Stimulated activated CD8-positive, alpha-beta memory T cell treated with anti-CD3 and anti-CD28 coated beads, Interleukin-7, amount 100 ng/mL, for 48 hours (primary cell): ENCODE measurements at places on chromosomes 7 and 10.

GRCh38 chr7:149427096-149427680, 33.7 kb downstream of the ZNF777 start:
- no peak for DNase-seq

DNA sequence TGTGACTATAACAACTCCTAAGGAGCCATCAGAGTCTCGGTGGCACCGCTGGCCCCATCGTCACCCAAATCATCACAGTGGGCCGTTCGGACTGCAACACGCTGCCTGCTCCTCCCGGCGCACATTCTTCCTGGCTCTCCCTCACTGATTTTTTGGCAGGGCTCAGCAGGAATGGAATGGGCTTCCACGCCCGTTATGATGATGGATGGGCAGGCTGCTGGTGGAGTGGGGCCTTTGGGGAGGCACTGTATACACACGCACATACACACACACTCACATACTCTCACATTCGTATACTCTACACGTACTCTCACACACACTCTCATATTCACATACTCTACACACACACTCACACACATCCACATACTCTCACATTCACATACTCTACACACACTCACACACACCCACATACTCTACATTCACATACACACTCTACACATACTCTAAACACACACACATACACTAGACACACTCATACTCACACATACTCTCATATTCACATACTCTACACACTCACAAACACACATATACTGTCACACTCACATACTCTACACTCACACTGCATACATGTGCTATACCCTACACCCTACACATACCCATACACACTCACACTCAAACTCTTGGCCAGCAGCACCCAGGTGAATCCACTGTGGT, 99.8 kb downstream of the KCNMA1 start:
- DNase-seq, result no peak

DNA sequence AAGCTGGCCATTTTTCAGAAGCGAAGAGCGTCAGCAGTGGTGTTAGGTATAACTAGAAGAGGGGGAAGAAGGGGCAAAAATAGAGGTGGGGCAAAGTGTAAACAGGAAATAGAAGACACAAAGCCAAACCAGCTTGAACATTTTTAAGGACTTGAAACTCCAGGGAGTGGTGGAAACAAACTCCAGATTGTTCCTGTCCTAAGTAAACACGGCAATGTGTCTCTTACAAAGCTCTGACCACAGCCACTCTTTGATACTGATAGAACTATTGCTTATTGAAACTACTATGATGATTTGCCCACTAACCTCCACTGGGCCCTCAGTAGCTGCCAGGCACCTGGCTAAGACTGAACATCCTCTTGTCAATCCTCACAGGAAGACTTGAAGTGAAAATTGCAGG, 20.8 kb upstream of the CDH23 start:
- DNase-seq, result no peak

GRCh38 chr7:84855758-84856157, 331.1 kb downstream of the SEMA3D start:
- DNase-seq, result no peak

DNA sequence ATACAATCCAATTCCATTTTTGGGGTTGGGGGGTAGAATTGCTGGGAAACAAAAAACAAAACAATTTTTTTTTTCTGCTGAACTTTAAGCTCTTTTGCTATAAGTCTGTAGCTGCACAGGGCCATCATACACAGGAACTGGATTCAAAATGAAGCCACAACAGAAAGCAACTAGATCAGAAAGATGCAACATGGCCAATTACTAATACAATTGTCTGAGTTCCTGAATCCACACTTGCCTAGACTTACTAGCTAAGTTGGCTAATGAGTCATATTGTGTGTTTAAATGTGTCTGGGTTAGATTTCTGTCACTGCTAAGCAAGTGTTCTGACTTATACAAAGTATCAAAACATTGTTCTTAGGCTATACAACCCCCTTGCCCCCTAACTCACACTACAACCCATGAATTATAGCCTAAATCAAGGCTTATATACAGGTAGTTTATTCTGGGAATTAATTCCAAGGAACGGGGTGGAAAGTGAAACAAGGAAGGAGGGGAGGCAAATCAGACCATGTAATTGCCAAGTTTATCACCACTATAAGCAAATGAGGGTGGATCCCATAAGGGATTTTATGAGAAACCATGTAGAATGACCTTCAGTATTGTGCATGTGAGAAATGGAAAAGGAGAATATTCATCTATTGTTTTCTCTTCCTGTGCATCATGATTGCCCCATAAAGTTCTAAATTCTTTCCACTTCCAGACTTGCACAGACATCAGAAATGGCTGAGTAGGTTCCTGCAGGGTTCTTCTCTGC, 337.9 kb upstream of the SORCS1 start:
- DNase-seq, result no peak

- no peak for DNase-seq
These were observed 9.0 kb downstream of the SKIDA1 start for GRCh38 chr10:21516242-21517131.

DNA sequence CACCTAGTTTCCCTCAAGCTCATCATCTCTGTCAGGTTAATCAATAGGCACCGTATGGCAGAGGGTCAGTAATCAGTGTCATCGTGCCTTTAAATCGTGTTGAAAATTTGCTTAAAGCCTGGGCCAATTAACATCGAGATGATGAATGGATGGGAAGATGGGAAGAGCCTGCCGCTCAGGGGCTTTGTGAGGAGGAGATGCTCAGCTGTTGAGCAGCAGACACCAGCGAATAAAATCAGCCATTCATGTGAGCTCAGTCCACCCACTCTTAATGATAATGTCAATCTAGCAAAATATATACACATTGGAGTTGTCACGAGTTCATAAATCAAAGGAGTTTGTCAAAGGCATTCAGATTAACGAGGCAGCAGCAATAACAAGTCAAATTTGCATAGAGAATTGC, 97.7 kb downstream of the BTRC start:
- DNase-seq, result no peak

DNA sequence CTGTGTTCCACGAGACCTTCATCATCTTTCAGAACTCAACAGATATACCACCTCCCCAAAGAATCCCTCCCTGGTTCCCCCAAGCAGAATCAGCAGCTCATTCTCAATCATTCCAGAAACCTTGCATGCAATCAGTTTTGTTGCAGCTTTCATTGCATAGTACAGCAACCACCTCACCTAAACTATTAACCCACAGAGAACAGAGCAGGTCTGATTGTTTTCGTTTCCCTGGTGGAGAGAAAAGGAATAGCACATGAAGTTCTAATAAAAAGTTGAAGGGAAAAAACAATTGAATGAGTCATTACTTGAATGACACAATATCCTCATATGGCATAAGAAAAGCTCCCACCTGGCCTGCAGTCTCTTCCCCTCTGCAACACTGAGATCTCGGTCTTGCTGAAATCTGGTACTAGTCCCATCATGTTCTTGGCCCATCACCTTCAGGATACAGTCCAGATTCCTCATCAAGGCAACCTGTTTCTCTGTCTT, 147.1 kb upstream of the GDF10 start:
- DNase-seq, result no peak

GRCh38 chr7:103952408-103952807, 37.0 kb downstream of the RELN start:
- no peak for DNase-seq

- no peak for DNase-seq
These were observed 182.3 kb downstream of the NRP1 start for GRCh38 chr10:33152146-33152545.

DNA sequence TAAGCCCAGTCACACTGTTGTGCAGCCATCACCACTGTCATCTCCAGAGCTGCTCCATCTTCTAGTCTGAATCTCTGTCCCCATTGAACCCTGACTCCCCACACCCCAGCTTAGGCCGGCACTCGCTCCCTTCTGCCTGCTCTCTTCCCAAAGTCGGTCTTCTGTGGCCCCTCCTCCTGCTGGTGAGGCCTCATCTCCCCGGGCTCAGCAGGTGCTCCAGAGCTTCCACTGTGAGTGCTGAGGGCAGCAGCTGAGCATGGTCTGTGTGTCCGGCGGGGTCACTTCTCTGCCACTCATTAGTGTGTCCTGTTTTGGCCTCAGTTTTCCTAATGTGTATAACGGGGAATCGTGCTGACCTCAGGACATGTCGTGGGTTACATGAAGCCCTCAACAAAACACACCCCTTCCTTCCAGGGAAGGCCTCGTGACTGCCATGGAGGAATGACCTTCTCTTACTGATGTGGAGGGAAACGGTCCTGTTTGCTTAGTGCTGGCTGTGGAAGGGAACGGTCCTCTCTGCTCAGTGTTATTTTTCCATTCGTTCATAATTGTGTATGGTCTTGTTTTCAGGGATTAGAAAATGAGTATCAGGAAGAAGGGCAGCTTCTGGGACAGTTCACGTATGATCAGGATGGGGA, 4.3 kb upstream of the GET4 start:
- no peak for DNase-seq
